ENCODE measurements at places on chromosomes 5 and 9.

GRCh38 chr9:94865582-94866452 is 139.3 kb downstream of the AOPEP start:
- no peak for DNase-seq

DNA sequence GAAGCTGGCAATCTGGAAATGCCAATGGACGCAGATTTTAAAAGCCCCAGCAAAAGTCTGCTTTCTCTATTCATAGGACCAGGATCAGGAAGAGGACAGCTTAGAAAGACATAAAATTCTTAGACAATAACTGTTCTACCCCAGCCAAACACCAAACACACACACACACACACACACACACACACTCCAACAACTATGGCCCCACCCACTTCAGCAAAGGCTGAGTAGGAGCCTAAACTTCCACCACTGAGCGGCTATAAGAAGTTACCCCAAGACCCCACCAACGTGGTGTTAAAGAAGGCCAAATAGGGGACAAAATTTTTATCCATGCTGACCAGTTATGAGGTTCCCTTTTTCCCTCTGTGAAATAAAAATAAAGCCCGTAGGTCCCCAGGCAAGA is 32.9 kb downstream of the ZMAT2 start:
- no peak for DNase-seq

DNA sequence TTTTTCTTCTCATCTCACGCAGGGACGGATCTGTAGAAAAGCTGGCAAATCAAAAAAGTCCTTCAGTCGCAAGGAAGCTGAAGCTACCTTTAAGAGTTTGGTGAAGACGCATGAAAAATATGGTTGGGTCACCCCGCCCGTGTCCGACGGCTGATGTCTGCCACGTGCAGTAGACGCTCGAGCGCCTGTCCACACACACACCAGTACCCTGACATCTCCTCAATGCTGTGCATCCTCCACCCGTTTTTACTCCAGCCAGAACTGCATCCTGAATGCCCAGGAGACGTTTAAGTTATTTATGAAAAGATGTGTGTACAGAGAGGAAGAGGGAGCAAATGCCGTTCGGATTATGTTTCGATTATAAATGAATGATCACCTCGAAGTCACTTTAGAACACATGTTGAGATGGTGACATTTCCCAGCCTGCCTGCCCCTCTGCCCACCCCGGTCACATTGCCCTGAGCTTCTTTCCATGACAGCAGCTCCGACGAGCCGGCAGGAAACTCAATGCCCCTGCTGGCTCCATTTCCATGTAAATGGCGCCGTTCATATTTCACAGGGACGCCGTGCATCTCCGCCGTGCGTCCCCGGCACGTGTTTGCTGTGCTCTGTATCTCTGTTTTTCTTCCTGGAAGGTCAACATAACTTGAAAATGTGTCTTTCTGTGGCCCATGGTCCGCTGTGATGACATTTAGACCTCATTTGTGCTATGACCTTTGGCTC is 42.7 kb downstream of the UBE2QL1 start:
- DNase-seq = no peak

DNA sequence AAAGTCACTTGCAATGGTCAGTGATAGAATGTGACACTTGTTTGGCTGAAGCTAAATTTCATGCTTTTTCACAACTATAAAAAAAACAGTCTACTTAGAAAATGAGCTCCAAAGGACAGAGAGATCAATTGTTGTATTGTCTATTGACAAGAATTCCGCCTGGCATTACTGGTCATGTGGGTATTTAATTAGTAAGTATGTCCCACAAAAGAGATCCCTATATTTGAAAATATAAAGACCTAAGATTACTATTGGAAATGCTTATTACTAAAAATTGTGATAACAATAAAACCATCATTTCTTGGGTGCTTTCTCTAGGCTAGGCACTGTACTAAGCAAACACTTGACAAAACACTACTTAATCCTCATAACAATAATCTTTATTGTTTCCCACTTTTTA is 745.2 kb upstream of the C9orf72 start:
- no peak for DNase-seq

DNA sequence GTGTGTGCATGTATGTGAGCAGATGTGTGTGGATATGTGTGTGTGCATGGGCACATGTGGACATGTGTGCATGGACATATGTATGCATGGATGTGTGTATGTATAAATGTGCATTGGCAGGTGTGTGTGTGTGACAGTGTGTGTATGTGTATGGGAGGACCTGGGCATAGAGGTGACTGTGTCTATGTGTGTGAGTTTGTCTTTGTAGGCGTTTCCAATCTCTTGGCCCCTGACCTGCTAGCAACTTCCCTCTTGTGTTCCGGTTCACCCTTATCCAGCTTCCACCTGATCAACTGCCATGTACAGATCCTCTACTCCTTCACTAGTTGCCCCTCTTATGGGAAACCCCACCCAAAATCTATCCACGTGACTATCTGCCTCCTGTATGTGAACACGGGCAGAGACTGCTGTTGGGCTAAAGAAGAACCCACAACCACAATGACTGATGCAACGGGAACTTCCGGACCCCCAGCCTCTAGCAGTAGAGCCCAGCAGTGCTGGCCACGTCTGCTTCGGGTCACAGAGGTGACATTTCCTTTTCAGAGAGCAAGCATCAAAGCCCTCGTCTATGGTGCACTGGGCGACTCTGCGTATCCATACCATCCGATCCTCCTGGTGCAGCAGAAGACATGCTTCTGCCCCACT is 24.9 kb upstream of the GADD45G start:
- DNase-seq = no peak

DNA sequence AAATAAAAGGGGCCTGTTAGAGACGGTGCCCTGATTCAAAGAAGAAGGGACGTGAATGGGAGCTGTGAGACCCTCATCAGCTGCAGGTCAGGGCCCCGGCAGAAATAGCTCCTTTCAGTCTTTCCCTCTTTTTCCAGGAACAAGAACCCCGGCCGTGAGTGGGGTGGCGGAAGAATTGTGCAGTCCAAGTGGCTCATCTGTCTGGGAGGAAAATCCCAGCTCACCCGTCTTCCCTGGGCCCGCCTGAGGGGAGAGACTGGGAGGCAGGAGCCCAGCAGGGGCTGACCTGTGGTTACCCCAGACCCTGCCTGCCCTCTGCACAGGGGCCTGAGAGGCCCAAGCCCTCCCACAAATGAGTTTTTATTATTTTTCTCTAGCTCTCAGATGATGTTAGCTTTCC is 24.8 kb upstream of the CSF1R start:
- no peak for DNase-seq

GRCh38 chr9:17625644-17626388 is 47.0 kb downstream of the SH3GL2 start:
- DNase-seq = no peak

GRCh38 chr5:158058208-158059120 is 199.5 kb upstream of the CLINT1 start:
- no peak for DNase-seq

DNA sequence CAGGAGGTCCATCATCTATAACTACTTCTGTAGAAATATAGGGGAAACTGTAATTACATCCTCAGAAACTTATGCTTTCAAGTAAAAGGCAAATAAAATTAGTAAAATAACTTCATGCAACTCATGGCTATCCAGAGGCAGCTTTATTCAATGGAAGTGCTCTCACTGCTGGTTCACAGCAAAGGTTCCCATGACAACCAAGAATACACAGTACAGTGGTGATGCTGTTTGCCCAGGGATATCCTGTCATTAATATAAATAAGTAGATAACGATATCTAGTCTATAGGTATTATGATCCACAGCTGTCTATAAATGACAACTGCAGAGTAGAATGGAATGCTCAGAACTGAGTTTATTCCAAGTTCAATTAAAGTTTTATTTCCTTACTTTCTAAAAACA is 390.3 kb downstream of the PDE4D start:
- DNase-seq = no peak
